Brain microvascular endothelial cell (primary cell): ENCODE measurements at places on chromosomes 3 and 15.
A peak's percentile ranks its signal among the peaks of the same experiment; 100 is the strongest.

DNA sequence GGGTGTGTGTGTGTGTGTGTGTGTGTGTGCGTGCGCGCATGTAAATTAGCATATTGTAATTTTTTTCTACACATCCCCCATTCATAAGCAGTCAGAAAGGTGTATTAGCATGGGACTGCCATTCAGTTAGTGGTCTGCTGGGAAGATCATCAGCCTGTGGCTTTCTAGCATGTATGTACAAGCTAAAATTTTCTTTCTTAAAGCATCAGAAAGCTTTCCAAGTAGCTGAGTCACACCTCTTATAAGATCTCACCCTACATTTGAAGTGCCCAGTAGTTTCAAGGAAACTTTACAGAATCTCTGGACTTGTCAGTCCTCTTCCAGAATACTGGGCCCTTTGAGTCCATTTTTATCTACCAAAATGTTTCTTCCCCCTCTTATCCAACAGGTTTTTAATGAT, 411.4 kb upstream of the TPRG1 start:
- DNase-seq = no peak

DNA sequence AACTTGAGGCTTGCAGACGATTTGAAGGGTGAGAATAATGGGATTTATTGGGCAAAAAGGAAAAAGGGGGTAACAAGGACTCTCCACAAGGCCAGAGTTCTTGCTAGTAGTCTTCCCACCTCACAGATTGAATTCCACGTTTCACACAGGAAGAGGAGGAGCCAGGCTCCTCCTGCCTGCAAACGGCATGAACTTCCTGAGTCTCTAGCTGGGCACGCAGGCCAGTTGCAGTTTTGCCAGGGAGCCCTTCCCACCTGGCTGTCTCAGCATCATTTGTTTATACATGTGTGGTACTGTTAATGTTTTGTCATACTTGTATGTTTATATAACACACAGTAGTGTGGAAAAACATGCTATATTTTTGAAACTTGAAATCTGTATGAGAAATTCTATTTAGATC, 155.0 kb downstream of the NLGN1 start:
- no peak for DNase-seq

DNA sequence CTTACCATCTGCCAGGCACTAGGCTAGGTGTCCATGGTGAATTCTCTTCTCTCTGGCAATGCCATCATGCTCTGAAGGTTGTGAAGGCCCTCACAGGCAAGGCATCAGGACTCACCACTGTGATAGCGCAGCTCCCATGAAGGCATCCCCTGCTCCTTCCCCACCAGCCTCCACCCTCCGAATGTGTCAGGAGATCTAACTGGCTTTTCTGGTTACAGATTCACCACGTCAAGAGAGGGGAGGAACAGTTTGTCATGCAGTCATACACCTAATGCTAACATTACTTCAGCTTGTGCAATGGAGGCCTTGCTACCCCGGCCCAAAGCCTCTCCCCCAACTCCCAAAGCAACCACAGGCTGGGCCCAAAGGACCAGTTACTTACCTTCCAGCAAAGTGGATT, 8.9 kb upstream of the CMTM8 start:
- no peak for DNase-seq

DNA sequence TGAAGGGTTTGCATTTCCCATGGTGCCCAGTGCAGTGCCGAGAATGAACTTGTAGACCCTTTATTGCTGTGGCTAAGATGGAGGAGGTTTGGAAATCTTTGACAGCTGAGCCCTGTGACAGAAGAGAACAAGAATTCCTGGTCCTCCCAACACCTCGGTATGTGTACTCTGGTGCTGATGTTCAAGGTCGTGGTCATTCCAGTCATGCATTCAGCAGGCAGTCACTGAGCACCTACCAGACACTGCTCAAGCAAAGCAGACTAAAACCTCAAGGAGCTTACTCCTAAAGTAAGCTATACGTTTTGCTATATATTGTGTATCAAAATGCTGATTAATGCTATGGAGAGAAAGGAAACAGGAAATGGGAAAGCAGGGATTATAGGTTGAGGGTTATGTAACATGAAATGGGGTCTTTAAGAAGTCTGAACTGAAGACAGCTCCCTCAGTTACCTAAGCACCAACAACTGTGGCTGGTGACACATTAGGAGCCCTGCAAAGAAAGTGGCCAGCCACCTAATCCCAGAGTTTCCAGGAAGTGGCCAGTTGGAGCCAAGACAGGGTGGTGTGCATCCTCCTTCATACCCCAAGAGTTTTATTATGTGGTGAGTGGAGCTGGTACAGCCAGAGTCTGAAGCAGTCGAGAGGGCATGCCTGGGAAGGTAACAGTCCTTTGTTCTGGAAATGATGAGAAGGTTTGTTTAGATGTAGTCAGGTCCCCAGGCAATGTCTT, 65.0 kb downstream of the CCNL1 start:
- no peak for DNase-seq

DNA sequence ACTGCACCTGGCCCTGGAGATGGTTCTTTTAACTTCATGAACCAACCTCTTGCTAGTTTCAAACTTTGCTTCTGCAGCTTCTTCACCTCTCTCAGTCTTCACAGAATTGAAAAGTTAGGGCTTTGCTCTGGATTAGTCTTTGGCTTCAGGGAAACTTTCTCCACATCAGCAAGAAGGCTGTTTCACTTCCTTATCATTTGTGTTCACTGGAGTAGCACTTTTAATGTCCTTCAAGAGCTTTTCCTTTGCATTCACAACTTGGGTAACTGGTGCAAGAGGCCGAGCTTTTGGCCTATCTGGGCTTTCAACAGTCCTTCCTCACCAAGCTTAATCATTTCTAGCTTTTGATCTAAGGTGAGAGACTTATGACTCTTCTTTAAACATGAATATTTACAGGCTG, 15.7 kb upstream of the TM2D3 start:
- DNase-seq = no peak

- DNase-seq = no peak
Measured at GRCh38 chr3:88779482-88779881, 327.9 kb upstream of the EPHA3 start.

DNA sequence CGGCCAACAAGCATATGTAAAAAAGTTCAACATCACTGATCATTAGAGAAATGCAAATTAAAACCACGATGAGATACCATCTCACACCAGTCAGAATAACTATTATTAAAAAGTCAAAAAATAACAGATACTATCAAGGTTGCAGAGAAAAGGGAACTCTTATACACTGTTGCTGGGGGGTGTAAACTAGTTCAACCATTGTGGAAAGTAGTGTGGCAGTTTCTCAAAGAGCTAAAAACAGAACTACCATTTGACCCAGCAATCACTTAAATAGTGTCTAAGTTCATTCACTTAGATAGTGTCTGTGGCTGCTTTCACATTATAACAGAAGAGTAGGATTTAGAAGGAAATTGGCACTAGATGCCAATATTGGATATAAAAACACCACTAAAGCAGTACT, 49.7 kb downstream of the CGGBP1 start:
- DNase-seq = no peak

GRCh38 chr3:111859061-111859973, at the start of gene PHLDB2:
Gene PHLDB2, plus strand, starts transcription at chr3:111859265. Its CDS starts 24,813 bp downstream, at chr3:111884078.
- DNase-seq = peak; percentile 79

DNA sequence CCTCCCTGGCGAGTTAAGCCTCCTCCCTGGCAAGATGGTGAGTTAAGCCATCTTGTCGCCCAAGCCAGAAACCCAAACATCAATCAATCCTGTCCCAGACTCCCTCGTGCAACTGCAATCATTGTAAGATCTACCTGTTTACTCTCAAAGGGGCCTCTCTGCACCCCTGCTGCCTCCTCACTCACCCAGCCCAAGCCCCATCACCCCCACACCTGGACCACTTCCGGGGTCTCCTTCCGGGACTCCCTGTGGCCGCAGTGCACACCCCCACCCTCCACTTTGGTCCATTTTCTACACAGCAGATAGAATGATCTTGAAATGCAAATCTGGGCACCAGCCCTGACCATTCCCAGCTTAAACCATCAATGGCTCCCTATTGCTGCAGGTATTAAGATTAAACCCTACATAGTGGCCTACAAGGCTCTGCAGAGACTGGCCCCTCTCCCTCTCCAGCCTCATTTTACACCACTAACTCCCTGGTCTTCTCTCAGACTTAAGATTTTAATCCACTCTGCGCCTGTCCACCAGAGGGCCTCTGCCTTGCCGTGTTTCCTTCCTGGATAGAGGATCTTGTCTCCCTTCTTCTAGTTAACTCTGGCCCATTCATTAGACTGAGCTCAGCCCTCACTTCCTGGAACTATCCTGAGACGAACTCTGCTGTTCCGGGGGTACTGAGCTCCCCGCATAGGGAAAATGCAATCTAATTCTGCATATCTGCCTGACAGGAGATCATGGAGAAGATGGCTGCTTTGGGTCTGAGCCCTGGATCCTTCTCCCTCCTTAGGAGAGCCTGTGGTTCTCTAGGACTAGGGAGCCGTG, 41.9 kb upstream of the SLC6A1 start:
- peak; percentile 61 for DNase-seq

GRCh38 chr15:45168751-45169551, 18.8 kb downstream of the SHF start:
- no peak for DNase-seq

GRCh38 chr3:183762304-183762703, 63.1 kb downstream of the MAP6D1 start:
- no peak for DNase-seq

DNA sequence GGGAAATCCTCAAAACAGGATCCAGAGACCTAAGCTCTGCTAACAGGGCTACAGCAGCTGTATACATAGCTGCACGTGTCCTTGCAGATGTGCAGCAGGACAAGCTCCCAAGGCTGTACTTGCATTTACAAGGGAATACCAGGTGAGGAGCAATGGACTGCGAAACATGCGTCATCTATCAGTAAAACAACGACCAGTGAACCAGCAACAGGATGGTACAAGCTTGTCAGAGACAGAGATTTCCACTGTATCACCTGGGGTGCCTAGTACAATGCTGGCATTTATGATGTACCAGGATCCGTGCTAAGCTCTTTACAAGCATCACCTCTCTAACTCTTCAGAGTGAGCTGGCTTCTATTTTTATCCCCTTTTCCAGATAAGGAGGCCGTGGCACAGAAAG, 227.3 kb downstream of the FOXP1 start:
- no peak for DNase-seq

DNA sequence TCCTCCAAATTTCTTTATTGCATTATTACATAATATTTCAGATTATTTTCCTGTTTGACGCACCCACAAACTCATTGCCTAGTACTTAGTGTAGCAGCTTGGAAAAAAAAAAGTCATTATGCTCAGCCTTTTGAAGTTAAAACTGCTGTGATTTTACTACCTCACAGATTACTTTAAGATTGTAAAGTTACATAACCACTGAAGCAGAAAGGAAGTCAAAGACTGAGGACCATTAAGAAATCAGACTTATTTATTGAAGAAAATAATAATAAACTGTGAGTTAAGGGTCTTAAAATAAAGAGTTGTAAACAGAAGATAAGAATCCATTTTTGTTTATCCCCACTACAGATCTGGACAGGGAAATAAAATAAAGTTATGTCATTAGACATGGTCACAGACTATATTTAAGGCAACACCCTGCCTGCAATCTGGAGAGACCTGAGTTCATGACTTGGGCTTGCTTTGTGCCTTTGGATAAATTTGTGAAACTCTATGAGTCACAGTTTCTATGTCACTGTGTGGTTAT, 212.1 kb upstream of the ROBO2 start:
- DNase-seq = no peak

DNA sequence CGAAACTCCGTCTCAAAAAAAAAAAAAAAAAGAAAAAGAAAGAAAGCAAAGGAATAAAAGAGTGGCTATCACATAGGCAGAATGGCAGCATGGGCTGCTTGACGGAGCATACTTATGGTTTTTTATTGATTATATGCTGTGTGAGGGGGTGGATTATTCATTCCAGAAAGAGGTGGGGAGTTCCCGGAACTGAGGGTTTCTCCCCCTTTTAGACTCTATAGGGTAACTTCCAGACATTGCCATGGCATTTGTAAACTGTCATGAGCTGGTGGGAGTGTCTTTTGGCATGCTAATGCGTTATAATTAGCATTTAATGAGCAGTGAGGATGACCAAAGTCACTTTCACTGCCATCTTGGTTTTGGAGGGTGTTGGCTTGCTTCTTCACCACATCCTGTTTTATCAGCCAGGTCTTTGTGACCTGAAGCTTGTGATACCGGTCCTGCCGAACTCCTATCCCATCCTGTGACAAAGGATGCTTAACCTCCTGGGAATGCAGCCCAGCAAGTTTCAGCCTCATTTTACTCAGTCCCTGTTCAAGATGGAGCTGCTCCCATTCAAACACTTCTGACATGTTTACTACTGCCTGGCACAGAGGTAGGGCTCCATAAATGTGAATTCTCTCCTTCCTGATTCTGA, 15.8 kb upstream of the ABHD17C start:
- no peak for DNase-seq

DNA sequence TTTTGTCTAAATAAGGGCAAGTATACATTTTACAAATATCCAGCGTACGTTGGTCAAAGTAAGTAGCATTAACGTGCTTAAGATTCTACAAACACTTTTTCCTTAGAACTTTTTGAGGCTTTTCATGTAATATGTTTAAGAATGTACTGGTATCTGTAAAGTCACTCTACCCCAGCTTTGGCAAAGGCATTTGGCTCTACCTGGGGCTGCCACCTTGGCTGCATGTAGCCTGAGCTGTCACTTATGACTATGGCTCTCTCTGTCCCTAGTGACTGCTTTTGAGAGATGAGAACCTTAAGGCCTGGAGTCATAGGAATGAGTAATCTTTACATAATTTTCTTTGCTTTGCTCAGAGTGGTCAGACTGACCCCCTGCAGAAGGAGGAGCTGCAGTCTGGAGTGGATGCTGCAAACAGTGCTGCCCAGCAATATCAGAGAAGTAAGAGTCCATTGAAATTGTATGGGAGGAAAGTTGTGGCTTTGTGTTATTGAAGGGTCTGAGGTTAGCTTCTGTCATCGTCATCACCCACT, 61.2 kb downstream of the IQGAP1 start:
- peak; percentile 40 for DNase-seq

GRCh38 chr3:149021830-149022229, 30.5 kb downstream of the GYG1 start:
- DNase-seq = no peak

DNA sequence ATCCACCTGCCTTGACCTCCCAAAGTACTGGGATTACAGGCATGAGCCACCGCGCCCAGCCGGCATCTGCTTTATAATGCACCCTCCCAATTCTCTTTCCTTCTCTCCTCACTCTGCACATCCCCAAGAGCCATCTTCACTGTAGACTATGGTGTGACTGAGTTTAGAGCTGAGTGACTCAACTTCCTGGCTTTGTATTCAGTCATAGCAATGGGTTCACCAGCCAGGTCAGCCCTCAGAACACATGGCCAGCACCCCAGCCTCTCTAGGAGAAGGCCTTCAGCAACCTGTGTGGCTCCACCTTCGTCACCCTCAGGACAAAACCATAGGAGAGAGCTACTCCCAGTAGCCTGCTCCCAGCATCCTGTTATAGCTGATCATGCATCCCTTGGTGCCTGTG, 33.0 kb downstream of the ARID3B start:
- DNase-seq = peak; percentile 48

DNA sequence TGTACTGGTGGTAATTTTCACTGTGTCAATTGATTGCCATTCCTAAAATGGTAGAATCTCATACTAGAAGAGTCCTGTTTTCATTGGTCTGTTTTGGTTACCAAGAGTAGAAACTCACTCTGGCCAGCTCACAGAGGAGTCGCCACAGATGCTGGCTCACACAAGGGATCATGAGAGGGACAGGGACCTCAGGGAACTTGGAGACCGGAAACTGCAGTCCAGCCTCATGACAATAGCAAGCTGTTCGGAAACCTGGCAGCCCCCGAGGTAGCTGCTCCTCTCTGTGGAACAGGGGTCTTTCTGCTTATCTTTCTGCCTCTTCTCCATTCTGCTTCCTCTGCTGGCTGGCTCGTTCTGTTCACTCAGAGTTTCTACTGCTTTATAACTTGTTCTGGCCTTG, 192.9 kb downstream of the PLCL2 start:
- no peak for DNase-seq
